ENCODE measurements at places on chromosomes 11 and 22.

- no peak for DNase-seq
Measured at GRCh38 chr11:23079382-23079813, 219.1 kb upstream of the CCDC179 start.

- DNase-seq, result no peak
Measured at GRCh38 chr11:63552921-63553320, 10.3 kb downstream of the PLAAT2 start.

DNA sequence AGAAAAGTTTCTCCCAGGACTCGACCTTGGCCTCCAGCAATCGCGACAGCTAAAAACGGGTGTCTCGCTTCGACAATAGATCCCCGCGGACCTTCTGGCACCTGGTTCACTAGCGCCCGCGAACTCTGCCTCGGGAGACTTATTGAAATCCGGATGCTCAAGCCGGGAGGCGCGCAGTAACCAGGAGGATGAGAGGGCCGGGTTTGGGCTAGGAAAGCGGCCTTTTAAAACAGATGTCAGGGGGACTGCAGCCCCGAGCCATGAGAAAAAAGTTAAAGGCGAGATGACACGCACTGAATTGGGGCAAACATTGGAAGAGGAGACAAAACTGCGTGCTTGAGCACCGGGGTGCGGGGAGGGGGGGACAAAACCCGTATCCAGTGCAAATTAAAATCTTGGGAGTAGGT lies 637 bp upstream of the ZBTB16 start:
- DNase-seq, result no peak

DNA sequence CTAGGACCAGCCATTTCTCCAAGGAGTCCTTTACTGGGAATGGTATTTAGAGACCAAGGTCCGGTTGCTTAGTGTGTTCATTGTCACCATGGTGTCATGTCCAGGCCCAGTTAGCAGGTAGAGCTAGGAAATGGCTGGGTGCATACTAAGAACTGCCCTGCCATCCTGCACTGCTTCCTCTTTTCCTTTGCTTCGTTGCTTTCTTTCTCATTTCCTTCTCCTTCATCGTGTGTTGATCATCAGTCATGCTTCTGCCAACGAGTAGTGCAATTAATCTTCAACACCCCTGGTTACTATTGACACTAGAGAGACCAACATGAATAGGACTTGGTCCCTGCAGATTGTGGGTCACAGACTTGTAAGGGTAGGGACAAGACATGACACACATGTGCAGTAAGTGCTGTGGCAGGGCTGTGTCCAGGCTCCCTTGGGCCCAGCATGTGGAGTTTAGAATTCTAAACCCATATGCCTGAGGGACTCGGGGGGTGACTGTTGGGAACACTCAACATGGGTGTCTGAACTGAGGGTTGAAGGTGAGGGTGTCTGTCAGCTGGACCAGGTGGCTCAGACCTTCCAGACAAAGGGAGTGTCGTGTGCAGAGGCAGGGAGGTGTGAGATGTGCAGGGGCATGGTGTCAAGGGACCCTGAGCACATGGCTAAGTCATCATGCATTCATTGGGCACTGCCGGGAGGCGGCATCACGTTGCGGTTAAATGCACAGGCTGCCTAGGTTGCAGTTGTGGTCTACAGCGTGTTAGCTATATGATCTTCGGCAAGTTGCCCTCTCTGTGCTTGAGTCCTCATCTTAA lies 42.6 kb downstream of the ST14 start:
- no peak for DNase-seq

DNA sequence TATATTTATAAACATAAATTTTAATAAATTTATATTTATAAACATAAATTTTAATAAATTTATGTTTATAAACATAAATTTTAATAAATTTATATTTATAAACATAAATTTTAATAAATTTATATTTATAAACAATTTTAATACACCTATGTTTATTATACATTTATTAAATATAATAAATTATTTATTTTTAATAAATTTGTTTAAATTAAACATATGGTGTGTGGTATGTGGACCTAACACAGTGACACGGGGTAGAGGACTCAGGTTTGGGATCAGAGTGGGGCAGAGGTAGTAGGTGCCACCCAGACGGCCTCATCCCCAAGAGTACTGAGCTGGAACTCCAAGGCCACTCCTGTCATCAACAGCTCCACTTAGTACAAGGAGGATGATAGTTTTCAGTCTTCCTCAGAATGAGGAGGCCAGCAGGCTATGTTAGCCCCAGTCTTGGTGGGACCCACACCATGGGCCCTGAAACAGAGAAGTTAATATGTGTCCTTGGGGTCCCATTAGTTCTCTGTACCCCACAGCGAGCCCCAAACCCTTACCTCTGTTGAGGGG lies 46.7 kb upstream of the BID start:
- no peak for DNase-seq

- DNase-seq, result no peak
Measured at GRCh38 chr11:12091956-12092558, 18.3 kb upstream of the MICAL2 start.

DNA sequence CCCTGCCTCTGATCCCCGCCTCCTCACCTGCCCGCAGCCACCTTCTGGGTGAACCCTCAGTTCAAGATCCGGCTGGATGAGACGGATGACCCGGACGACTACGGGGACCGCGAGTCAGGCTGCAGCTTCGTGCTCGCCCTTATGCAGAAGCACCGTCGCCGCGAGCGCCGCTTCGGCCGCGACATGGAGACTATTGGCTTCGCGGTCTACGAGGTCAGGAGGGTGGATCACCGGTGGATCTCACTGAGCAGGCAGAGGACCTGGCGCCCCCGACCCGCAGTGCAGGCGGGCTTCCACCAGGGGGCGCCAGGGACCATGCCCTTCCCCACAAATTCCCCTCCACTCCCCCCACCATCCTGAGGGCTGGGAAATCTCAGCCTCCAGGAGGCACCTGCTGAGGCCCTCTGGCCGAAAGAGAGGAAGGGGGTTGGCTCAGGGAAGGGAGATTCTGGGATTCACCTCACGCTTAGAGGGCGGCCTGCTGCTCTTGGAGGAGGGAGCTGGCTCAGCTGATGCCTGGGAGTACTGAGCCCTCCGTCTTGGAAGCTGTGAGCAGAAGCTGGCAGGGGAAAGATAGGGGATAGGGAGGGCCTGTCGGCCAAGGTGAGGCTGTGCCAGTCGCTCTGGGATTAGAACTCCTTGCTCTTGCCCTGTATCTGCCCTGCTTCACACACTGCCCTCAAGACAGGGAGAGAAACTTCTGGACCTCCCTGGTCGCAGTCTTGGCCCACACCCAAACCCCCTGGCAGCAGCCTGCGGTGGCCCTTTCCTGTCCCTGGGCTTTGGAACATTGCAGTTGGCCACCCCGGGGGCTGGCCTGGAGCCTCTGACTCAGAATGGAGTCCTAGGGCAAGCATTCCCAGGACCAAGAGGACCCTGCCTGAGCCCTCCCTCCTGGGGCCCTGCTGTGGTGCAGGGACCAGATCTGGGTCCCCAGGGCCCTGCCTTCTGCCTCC lies 23.2 kb downstream of the CAPN1 start:
- peak; percentile 18 for DNase-seq

DNA sequence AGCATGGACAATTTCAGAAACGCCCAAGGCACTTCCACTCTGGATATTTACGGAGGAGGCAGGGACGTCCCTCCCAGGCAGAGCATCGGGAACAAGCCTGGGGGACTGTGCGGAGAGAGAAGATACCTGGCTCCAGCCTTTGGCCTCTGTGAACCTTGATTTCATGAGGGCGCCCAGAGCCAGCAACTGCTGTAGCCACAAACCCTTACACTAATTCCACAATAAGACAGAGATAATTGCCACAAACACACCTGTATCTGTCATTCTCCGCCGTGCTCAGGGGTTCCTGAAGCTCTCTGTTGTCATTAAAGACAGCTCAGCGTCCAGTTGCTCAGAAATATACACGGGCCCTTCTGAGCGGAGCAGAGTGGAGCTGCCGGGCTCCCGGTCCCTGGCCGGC lies 1292.1 kb downstream of the TBC1D22A start:
- DNase-seq, result no peak

DNA sequence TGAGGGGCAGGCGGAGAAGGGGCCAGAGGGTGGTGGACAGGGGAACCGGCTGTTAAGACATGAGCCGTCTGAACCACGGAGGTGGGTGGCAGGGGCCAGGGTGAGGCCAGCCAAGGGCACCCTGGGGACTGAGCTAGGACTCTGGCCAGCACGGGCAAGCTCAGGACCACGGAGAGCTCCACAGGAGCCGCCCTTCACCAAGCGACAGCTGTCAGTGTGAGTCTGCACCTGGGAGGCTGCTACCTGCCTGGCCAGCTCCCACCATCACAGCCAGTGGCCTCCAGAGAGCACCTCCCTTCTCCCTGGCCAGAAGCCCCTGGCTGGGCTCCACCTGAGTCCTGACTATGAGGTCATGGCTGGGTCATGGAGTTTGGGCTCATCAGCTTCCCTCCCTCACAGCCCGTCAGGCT lies 21.6 kb downstream of the MGAT3 start:
- DNase-seq, result no peak
